ENCODE measurements at places on chromosomes 11 and 22.

GRCh38 chr22:37624017-37624365 is 15.4 kb downstream of the GGA1 start:
- DNase-seq: no peak

- DNase-seq: no peak
These were observed 109.4 kb downstream of the KIF18A start for GRCh38 chr11:27998552-27998951.

- DNase-seq: no peak
These were observed 16.8 kb upstream of the GLYATL1 start for GRCh38 chr11:58922479-58922878.

DNA sequence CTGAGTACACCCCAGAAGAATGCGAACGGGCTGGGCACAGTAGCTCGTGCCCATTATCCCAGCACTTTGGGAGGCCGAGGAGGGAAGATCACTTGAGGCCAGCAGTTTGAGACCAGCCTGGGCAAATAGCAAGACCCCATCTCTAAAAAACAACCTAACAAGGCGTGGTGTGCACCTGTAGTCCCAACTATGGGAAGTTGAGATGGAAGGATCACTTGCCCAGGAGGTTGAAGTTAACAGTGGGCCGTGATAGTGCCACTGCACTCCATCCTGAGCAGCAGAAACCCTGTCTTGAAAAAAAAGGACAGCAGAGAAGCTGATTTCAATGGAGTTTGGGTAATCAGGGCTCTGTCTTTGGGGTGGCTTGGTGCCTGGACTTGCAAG is 3.3 kb downstream of the RPLP2 start:
- no peak for DNase-seq

- peak; percentile 35 for DNase-seq
These were observed 91.9 kb downstream of the SPON1 start for GRCh38 chr11:14054116-14055107.

DNA sequence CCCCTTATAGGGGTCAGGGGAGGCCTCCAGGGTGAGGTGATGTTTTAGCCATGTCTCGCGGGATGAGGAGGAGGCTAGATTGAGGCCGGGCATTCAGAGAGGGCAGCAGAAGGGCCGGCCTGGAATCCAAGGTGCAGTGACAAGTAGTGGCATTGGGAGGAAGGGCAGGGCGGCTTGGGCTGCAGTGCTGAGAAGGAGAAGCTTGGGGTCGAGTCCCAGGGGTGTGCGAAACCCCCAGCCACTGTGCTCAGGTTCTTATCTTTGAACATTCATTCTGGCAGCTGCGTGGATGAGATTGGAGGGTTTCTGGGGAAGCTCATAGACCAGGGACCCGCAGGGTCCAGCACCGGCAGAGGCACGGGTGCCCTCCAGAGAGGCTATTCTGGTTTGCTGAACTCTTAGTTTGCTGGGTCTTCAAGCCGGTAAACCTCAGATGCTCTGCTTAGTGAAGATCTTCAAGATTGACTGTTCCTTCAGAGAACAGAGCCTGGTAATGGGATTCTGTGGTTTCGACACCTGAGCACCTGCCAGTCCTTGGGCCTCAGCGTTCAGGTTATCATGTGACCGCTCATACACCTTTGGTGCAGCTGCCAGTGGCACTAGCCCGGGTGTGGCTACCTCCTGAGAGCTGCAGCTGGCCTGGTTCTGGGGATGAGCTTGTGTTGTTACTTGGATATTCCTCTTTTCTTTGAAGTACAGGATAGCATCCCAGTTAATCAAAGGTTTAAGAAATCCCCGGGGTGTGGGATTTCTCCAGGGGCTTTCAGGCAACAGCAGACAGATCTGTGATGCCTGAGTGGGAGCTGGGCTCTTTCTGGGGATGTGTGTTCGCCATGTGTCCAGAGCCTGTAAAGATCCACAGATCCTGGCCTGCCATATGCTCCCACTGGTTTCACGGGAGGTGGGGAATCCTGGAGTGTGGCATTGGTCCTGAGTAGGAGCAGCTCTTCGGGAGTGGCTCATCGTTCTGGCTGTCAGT is 152.8 kb downstream of the TBC1D22A start:
- no peak for DNase-seq

GRCh38 chr11:121953122-121953521 is 162.9 kb downstream of the BLID start:
- DNase-seq: no peak

- DNase-seq: no peak
These were observed 21.2 kb upstream of the TP53AIP1 start for GRCh38 chr11:128963744-128964325.

DNA sequence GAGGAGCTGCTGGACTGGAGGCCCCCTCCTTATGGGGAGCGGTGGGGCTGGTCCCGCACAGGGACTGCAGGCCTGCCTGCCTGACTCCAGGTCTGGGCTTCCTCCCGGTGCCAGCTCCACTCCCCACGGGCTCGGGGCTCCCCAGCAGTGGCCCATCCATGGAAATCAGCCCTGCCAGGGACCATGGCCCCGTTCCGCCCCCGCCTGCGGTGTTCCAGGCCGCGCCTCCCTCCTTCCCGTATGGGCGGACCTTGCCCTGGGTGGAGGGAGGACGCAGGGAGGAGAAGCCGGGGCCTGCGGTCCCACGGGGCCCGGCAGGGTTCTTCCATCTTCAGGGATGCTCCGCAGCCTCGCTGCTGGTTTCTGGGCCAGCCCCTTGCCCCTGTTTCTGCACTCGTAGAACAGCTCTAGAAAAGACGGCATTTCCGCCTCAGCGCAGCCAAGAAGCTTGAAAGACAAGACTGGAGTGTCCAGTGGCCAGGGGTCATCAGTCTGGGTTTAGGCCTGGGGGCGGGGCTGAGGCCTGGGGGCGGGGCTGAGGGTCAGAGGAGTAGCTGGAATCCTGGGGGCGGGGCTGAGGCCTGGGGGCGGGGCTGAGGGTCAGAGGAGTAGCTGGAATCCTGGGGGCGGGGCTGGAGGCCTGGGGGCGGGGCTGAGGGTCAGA is 1330.6 kb downstream of the BRD1 start:
- no peak for DNase-seq

GRCh38 chr11:124872741-124873140 is 7.5 kb downstream of the ROBO3 start:
- no peak for DNase-seq

DNA sequence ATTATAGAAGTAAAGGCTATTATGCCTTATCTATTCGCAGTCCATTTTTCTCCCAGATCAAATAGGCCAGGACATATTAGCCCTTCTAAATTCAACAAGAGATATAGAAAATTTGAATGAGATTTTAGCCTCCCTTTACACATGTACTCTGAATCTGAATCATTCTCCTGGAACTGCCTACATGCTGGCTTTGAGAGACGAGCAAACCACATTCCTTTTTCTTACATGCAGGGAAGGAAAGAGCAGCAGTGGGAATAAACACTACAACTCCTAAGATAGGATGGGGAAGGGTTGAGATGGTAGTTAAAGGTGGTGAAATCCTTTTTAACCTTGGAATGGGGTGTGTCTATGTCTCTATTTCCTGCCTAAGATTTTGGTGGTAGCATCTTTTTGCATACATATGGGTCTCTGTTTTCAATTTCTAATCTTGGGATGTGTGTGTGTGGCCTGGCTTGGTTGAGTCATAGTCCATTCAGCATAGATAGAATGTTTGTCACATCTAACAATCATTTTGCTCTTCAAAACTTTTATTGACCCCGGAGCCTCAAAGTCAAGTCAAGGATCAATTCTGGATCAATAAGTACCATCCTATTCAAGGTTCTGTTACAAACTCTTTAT is 11.1 kb upstream of the OOSP2 start:
- no peak for DNase-seq

GRCh38 chr11:75558939-75559843 is 2.9 kb upstream of the SERPINH1 start:
- DNase-seq: peak; percentile 75

DNA sequence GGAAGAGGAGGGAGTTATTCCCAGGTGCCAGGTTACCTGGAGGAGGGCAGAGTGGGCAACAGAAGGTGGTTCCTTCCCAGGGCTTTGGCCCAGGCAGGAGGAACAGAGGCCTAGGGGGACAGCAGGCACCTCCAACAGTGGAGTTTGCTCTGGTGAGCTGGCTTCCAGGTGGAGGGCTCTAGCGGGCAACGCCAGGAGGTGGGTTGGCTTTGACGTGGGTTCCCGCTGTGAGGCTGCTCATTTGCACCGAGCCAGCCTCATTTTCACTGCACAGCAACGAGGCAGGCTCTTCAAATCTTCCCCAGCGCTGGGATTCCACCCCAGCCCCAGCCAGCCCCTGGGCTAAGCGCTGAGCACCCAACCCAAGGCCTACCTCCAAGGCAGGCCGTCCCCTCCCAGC is 8.1 kb downstream of the IGSF9B start:
- no peak for DNase-seq

- DNase-seq: no peak
These were observed 23.3 kb upstream of the FAM181B start for GRCh38 chr11:82756765-82757639.

DNA sequence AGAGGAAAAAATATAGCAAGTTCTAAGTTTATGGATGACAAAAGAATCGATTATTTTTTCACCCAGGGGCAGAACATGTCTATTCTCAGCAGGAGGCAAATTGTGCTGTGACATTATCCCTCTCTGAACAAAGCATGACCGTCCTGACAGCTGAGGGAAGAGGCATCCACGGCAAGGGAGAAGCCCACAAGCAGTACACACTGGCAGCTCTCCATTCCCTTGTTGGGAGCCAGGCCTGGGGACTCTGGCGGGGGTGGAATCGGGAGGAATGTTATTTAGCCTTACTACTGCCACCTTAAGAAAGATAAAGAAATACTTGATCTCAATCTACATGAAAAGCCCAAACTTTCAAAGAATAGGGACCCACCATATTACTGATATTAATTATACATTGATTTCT is 3.4 kb downstream of the KIRREL3 start:
- DNase-seq: peak; percentile 39

Measured in AG08396 (cell line).